Activated naive CD4-positive, alpha-beta T cell (primary cell): ENCODE measurements at places on chromosomes 11 and 22.
A peak's percentile ranks its signal among the peaks of the same experiment; 100 is the strongest.

GRCh38 chr11:44095506-44096359 is at the start of gene EXT2:
EXT2 (plus strand) TSS chr11:44095678; CDS start chr11:44107713, 12,035 bp downstream.
- DNase-seq, result peak; percentile 78

GRCh38 chr11:7573558-7574296 is 59.9 kb downstream of the PPFIBP2 start:
- DNase-seq, result no peak

GRCh38 chr11:116329354-116330090 is 443.3 kb downstream of the BUD13 start:
- no peak for DNase-seq

DNA sequence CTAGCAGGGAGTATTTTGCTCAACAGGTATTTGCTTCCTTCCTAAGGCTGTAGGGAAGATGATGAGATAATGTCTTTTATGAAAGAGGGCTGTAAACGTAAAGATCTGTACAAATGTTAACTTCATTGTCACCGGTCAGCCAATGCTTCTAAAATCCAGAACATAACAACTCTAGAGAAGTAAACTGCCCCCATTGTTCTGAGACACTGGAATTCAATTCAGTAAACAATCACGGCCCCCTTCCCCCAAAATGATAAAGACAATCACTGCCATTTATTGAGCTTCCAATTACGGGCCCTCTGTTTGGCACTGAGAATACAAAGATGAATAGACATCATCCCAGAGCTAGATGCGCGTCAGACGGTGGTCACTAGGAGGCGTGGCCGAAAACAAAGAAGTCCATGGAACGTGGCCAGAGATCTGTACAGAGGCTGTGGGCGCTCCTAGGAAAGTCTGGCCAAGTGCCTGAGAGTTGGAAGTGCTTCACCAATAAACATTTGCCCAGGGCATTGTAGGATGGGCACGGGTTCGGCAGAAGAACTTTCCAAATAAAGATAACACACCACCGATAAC is 576 bp downstream of the TMEM258 start:
- DNase-seq, result no peak

DNA sequence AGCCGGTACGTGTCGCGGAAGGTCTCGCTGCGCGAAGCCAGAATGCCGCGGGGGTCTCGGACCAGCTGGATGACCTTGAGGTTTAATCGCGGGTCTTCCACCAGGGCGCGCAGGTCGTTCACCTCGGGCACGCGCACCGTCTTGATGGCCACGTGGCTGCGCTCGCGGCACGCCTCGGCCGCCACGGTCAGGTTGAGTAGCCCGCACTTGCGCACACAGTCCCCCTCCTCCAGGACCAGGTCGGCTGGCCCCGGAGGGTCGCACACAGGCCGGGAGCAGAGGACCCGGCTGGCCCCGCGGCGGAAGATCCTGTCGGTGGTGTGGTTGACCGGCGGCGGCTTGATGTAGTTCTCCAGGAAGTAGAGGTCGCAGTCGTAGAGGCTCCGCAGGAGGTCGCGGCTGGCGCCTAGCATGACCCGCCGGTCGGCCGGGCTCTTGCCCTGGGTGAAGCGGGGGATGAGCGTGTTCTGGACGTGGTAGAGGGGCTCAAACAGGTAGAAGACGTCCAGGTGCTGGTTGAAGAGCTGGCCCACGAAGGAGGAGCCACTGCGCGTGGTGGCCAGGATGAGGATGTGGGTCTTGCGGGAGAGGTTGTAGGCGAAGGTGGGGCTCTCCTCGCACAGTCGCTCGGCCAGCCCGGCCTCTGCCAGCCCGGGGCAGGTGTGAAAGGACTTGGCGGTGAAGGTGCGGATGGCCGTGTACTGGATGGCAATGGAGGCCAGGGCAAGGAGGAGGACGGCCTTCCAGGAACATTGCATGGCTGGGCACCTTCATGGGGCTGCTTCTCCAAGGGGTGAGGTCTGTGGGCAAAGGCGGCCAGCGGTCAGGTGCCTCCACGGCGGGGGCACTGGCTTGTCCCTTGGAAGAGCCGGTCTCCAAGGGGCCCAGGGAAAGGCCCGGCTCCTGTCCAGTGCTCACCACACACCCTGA is 15.0 kb downstream of the CHST1 start:
- DNase-seq, result no peak

GRCh38 chr22:20398420-20398819 is 4.5 kb downstream of the ZNF74 start:
- no peak for DNase-seq

- DNase-seq, result no peak
These were observed 107.6 kb downstream of the WNT7B start for GRCh38 chr22:45869340-45869847.

DNA sequence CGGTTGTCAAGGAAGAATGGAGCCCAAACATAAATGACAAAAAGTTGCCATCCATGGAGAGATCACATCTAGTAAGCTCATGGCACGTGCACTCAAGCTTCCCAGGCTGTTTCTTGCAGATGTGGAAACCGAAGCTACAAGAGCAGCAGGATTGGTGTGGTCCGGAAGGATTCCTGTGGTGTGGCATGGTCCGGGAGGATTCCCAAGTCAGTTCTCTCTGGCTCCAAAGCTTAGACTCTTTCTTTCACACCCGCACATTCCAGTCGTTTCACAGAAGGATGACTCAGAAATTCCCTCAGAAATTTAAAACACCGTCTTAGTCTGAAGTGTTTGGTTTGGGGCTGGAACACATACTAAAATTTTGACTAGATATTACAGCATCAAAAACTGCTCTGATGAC is 78.0 kb upstream of the DRD2 start:
- DNase-seq, result no peak
